Mesothelial cell of epicardium (in vitro differentiated cells): ENCODE measurements at places on chromosomes 5 and 9.

DNA sequence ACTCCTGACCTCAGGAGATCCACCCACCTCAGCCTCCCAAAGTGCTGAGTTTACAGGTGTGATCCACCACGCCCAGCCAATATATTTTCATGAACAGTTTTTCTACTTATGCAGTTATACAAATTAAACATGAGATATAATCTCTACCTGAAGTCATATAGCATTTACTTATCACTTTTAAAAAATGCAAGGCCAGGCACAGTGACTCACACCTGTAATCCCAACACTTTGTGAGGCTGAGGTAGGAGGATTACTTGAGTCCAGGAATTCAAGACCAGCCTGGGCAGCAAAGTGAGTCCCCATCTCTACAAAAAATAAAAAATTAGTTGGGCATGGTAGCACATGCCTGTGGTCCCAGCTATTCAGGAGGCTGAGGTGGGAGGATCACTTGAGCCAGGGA lies 164.7 kb upstream of the LHFPL2 start:
- no peak for DNase-seq

DNA sequence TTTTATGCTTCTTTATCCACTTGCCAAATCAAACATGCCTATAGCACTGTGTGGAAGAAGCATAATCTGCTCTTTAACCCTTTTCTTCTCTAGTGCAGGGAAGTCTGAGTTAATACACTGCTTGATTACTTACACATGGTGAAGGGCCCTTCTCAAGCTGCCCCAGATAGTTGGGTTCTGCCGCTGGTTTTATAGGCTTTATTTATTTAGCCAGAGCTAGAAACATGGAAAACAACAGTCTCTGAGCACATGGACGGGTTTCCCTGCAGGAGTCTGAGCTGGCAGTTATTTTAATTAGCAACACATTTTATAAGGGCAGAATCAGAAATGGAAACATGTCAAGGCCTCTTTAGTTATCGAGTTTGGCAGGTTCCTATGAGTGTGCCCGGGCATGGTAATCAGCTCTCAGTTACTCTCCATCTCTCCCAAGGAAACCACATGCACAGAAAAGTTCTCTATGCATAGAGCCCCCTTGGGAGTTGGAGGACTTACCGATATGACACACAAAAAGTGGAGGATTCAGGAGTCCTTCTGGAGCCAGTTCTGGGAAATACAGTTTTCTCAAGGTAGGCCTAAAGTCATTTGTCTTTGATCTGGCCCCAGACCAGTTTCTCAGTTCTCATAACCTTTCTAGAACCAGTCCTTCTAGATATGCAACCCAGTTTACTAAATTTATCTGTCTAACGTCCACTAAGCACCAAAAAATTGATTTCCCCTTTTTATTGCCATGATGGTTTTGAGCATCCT lies 564.8 kb downstream of the ACTL7B start:
- no peak for DNase-seq

DNA sequence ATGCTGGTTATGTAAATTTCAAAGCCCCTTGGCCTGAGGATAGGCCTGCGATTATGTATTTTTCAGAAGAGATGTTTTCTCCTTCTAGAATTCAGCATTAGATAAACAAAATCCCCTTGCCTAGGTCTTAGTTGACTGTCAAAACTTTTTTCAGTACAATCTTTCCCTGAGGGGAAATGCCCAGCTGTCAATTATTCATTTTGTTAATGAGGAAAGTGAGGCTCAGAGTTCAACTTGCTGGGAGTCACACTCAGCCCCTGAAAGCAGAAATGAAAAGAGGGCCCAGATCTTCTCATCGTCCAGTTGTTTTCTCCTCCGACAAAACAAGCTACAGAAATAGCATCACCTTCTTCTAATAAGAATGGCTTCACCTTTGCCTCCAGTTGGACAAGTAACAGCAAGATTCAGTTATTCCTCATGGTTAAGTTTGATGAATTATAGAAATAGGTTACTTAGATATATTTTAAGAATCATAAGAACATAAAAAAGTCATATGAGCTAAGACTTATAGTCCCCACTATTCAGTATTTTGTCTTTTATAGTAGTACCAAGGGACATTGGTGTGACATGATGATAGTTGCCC lies 627.1 kb upstream of the WWC1 start:
- DNase-seq, result no peak

GRCh38 chr5:81924442-81924841 lies 47.4 kb upstream of the ATG10 start:
- DNase-seq, result no peak

- DNase-seq, result peak; percentile 46
These were observed at the start of gene GGTA1 for GRCh38 chr9:121499427-121500164. Gene GGTA1 (minus strand): TSS chr9:121499844. CDS start chr9:121467922, 31,922 bp downstream.
